ENCODE measurements at places on chromosomes 13 and 19. TPM values are rescaled to one million over a fixed set of nuclear protein-coding genes. Genes with fewer than 3 reads are reported as not detected.

GRCh38 chr13:113742445-113743120 lies 16.4 kb upstream of the TMEM255B start:
- DNase-seq = no peak

The DLL3 gene
- not detected for total RNA-seq

DNA sequence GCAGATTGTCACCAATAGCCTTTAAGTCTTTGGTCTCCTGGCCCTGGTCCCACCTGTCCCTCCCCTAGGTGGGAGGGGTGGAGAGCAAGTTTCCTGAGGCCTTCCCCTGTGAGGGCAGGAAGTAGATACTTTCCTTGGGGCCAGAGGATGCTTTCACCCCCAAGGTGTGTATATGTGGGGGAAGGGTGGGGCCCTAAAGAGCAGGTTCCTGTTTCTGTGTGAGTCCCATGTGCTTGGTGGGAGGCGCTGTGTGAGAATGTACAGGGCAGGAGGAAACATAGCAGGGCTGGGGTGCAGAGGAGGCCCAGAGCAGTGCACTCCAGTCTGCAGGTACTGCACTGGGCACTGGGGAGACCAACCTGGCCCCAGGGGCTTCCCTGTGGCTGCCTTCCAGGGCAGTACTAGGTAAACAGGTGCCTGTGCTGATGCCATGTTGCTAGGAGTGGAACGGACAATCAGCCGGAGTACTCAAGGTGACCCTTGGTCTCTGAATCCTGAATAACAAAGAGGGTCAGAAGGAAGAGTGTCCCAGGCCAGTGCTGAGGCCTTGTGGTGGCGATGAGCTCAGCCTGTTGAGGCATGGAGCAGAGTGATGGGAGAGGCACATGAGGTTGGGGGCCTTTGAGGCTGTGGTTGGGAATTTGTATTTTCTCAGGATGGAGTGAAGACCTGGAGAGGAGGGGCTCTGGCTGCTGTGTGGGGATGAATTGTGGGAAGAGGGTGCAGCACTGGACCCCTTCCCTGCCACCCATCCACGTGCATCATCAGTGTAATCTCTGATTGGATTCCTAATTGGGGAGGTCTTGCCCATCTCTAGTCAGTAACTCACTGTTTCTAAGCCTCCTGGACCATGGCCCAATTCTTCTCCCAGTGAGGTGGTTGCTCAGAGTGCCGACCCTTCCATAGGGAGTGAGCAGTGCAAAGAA lies 5.1 kb downstream of the EGLN2 start:
- no peak for DNase-seq

- DNase-seq = peak; percentile 68
Observed at GRCh38 chr19:19627621-19628500, at the start of gene LPAR2. LPAR2 (minus strand) TSS chr19:19628220; CDS start chr19:19627275, 945 bp downstream.
